Skin of body (tissue), 3 donors: ENCODE measurements at places on chromosomes 5 and 9. TPM values are rescaled to one million over a fixed set of nuclear protein-coding genes. Genes with fewer than 3 reads are reported as not detected.

DNA sequence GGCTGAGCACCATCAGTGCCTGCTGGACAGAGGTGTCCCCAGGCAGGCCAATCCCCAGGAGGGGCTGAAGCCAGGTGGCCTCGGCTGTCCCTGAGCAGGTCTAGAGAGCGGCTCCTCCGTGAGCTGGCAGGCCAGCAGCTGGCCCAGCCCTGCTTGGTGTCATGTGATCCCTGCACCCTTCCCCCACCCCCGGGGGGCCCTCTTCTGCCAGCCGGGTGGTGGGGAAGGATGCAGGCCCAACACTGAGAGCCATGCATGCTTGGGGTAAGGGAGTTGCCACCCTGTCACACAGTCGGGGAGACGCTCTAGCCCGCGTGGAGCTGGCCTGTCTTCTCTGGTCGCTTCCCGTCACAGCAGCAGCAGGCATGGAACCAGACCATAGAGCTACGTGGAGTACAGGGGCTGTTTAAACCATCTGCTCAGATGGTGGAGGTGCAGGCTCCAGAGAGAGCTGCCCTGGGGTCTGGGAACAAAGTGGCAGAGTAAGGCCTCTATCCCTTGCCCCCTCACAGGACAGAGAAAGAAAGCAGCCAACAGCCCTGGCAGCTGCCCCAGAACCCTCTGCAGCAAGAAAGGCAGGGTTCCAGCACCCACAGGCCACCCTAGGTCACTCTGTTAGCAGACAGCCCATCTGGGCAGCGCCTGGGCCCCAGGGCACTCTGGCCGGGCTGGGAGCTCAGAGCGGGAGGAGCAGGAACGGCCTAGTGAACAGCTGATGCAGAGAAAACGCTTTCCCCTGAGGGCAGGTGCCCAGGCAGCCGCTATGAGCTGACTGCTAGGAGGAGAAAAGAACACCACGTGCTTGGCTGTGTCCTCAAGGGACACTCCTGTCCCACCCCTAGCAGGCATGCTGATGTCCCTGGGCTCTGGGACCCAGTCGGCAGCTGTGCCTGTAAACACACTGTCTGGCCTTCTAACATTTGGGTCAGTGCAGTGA is 6.8 kb downstream of the RALGDS start:
- no peak for DNase-seq

ANKDD1B gene
- 1.6 TPM for total RNA-seq

DNA sequence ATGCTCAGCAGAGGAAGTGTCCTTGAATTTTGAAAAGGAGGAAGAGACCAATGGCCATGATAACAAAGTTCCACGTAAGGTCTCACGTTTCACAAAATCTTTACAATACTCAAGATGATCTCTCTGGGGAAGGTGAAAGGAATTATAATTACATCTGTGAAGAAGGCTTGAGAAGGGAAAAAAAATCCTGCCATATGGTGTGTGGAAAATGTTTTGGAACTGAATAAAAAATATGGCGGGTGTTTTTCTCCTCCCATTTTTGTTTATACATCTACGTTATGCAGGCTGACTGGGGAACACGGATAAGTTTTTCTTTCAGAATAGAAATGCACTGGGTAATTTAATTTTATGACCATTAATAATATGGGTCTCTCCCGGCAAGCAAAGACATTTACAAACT is 425.6 kb upstream of the BRINP1 start:
- DNase-seq, result no peak

DNA sequence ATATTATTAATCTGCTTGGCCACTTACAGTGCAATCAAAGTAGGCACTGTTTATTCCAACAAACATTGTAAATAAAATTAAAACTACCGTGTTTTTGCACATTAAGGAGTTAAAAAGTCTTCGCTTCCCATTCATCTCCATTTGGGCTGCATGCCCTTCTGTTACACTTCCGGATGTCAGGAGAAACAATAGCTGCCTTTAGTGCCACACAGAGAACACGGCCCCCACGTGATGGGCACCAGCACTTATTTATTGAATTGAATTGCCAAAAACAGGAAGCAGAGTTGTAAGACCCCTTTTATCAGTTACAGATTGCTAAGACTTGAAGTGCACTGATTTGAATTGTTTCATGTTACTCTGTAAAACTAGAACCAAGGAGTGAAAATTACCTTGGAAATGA is 80.4 kb downstream of the LHFPL2 start:
- no peak for DNase-seq
